RPMI7951 (cell line): ENCODE measurements at places on chromosomes 4 and X. TPM values are rescaled to one million over a fixed set of nuclear protein-coding genes. Genes with fewer than 3 reads are reported as not detected.

Gene C4orf51
- total RNA-seq, result not detected in 2 replicates

Gene ZNF157
- total RNA-seq, result 0.48 and 0.59 TPM in 2 replicates

Gene ZNF185
- total RNA-seq, result 2.9 and 3.3 TPM in 2 replicates

Gene CT47B1
- not detected in 2 replicates for total RNA-seq

Gene NSUN7
- total RNA-seq, result 0.24 and 0.39 TPM in 2 replicates

Gene TENM3
- total RNA-seq, result 18.2 and 20.1 TPM in 2 replicates
